Hematopoietic multipotent progenitor cell (in vitro differentiated cells): ENCODE measurements at places on chromosomes 6 and 20. TPM values are rescaled to one million over a fixed set of nuclear protein-coding genes. Genes with fewer than 3 reads are reported as not detected.

The CFAP61 gene
- total RNA-seq: not detected

The ABHD16B gene
- total RNA-seq: 0.27 TPM

The C6orf52 gene
- total RNA-seq: not detected

DNA sequence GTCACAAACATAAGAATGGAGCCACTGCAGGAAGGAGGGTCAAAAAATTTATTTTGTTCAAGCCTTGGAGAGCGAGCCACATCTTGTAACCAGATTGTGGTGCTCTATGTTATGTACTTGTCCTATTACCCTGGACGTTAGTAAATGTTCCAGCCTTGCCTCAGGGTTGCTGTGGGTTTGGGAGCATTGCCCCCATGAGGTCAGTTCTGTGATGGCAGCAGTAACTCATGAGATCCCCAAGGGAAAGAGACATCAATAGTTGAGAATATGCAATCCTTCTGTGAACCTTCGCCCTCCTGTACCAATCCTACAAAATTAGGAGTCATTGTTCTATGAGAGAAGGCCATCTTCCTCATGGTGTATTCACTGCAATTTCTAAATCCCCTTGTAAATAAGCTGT, 16.4 kb upstream of the CFAP206 start:
- peak; percentile 18 for DNase-seq
